AG09309 (cell line): ENCODE measurements at places on chromosomes 7 and 10.

GRCh38 chr10:126131341-126131740, 235.0 kb downstream of the FANK1 start:
- DNase-seq = no peak

DNA sequence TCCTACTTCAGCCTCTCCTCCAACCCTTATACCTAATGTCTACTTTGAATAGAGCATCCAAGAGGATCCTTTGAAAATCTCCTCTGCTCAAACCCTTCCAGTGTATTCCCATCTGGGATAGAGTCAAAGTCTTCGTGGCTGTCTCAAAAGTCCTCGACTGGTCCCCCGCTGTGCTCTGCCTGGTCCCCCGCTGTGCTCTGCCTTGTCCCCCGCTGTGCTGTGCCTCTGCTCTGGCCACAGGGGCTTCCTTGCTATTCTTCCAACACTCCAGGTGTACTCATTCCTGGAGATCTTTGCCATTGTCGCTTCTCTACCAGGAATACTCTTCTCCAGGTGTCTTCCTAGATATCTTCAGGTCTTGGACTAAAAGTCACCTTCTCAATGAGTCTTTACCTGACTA, 36.1 kb upstream of the COMMD3 start:
- DNase-seq = no peak

DNA sequence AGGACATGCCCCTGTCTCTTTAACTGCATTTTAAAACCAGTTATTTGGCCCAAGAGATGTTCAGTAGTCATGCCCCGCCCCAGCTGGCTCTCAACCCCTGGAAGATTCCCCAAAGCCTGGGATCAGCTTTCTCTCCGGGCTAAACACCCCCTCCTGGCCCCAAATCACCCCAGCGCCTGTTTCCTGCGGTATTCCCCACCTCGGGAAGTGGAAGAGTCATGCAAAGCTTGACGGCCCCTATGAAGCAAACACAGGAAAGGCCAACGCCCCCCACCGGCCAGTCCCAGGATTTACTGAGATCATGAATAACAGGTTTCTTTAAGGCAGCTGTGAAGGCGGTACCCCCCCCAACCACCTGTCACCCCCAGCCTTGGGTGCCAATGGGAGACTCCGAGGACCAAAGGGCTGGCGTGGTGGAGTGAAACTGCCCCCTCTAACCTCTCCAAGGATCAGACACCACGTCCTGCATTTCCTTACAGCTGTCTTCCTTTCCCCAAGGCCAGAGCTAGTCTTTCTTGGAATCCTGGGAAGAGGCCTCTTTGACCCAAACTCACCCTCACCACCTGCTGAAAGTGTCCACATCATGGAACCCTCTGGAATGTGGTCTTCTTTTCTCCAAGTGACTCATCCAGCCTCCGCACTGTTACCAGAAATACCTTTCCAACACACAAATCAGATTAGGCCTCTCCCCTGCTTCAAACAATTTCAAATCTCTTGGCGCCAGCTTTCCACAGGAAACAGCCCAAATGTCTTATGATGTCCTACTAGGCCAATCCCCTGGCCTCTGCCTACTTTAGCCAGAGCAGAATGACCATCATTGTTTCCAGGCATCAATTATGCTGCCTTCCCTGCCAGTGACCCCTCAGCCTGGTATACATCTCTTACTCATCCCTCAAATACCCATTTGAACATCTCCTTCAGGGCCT, 301.5 kb downstream of the ZEB1 start:
- peak; percentile 34 for DNase-seq

GRCh38 chr10:86914734-86915133, 42.7 kb downstream of the MMRN2 start:
- DNase-seq = no peak

DNA sequence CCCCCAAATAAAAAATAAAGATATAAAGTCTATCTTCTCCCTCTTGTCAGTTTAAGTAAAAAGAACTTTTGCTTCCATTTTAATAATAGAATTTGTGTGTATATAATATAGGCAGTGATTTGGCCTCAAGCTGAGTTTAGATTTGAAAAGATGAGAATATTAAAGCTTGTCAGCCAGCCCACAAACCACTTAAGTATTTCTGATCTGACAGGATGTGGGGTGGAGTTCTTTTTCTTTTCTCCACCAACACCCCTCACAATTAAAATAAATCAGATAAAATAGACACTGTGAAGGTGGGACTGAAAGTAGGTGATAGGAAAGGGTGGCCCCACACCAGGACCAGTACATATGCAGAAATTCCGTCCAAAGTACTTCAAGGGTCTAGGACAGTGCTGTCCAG, 714.1 kb downstream of the AUTS2 start:
- DNase-seq = no peak

DNA sequence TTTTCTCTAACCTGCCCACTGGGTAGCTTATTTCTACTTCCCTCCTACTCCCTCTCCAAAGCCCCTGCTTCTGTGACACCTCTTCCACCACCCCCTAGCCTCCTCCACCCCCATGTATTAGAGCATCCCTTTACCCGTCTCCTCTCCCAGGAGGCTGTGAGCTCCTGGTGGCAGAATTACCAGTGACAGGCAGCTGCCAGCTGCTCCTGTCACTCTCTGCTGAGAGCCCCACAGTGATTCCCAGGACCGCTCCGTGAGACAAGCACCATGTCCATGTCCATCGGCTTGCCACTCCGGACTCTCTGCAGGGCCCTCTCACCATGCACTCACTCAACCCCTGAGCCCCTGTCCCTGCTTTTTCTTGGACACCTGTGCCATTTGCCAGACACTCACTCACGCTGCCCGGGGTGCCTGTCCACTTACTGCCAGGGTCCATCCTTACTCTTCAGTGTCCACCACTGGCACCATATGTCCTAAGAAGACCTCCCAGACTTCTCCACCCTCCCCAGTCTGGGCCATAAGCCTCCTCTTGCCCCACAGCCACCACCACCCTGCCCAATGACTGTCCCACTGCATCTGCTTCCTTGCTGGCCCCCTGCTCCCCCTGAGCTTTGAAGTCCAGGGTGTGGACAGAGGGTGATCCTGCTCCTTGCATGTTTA, 9.8 kb downstream of the WDFY4 start:
- no peak for DNase-seq

GRCh38 chr10:131694781-131695495, 205.9 kb upstream of the PPP2R2D start:
- DNase-seq = no peak

DNA sequence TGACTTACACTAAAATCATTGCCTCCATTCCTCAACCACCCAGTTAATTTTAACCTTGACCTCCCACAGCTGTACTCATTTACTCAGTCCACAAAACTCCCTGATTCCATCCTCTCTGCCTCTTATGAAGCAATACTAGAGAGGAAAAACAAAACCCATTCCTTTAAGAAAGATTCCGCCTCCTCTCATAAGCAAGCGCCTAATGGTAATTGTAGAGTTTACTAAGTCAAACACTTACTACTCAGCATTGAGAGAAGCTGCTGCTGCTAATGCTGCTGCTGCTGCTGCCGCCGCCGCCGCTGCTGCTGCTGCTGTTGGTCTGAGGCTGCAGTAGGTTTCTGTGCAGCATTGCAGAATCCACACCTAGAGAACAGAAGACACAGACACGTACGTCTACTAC, 2.1 kb upstream of the ADD3 start:
- DNase-seq = peak; percentile 79

- DNase-seq = no peak
These were observed 630.8 kb downstream of the SDK1 start for GRCh38 chr7:3931843-3932242.
